ENCODE measurements at places on chromosomes 2 and 18.

GRCh38 chr18:24230766-24231165 is 91.9 kb downstream of the CABYR start:
- no peak for DNase-seq

DNA sequence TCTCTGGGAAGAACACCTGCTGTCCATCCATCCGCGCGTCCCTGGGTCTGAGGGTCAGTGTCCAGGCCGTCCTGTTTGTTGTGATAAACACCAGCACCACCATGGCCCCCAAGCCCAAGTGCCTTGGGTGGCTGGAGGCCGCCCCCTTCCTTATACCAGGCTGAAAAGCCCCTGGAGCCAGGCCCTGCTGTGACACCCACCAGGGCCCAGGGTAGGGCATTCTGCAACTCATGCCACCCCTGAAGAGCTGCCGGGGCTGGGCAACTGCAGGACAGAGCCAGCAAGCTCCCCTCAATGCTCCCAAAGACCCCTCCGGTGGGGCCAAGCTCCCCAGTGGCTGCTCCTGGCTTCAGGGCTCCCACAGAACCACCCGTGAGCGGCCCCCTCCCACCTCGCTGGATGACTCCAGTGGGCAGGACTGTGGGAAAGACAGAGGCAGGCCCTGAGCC is 31.9 kb upstream of the SNED1 start:
- no peak for DNase-seq

GRCh38 chr2:12507295-12507694 is 209.4 kb upstream of the TRIB2 start:
- peak; percentile 74 for DNase-seq

DNA sequence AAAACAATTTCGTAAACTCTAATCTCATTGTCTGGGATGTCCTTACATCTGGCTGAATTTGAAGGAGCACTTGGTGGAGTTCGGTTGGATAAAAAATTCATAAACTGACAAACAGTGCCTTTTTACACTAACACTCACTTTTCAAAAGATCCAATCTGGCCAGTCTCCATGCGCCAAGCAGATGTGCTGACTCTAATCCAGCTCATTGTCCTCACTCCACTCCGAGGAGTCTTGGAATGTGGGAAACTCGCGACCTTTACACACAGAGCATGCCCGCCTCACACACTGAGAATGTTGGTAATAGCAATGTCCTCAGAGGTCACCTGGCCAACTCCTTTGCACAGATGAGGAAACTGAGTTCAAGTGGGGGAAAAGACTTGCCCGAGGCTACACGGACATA is 66.8 kb downstream of the XDH start:
- DNase-seq, result no peak

DNA sequence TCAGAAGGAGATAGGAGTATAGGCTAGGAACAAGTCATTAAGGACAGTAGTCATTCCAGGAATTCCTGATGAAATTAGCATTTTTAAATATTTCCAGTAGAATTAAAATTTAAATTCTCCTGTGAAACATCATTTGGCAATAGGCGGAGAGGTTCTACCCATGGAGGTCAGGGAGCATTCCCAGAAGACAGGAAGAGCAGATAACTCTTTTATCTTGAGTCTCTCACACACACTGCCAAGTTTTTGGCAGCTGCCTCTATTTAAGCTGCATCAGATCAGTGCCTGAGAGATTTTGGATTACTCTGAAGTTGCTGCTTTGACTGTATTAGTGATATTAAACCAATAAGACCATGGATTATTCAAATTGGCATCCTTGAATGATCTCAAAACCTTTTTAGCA is 714.7 kb downstream of the EPHA4 start:
- no peak for DNase-seq

- no peak for DNase-seq
Measured at GRCh38 chr18:36757081-36757480, 71.7 kb downstream of the TPGS2 start.

- no peak for DNase-seq
Measured at GRCh38 chr2:75594596-75594995, 33.9 kb upstream of the EVA1A start.

All from stimulated activated CD4-positive, alpha-beta T cell treated with anti-CD3 and anti-CD28 coated beads, Interleukin-4, amount 100 ng/mL, for 1 hour (primary cell).